ENCODE measurements at places on chromosomes 5 and 9.

- DNase-seq = no peak
Measured at GRCh38 chr5:14503681-14504331, 77.8 kb upstream of the OTULINL start.

DNA sequence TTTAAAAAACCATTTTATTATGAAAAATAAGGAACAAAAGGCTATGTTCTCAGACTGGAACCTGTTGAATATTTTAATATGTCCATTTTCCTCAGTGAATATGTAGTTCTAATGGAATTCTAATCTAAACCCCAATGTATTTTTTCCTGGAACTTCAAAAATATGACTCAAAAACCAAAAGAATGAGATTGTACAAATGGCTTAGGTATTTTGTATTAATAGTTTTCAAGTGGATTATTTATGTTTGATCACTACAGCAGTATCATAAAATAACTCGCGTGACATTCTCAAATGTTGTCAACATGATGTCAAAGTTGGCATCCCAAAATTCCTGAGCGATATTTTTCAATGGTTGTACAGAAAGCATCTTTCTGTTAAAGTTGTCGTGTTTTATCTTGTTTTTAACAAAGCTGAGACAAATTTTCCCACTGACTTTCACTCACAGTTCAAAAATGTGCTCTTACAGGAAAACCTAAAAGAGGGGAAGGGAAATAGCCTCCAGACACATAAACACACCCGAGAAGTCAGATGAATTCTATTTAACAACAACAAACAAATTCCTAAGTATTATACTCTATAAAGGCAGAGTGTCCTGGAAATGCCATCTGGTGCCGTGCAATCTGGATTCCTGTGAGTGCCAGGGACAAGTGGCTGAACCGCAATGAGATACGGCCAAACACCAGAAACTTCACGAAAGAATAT, 68.1 kb upstream of the TAS2R1 start:
- no peak for DNase-seq

DNA sequence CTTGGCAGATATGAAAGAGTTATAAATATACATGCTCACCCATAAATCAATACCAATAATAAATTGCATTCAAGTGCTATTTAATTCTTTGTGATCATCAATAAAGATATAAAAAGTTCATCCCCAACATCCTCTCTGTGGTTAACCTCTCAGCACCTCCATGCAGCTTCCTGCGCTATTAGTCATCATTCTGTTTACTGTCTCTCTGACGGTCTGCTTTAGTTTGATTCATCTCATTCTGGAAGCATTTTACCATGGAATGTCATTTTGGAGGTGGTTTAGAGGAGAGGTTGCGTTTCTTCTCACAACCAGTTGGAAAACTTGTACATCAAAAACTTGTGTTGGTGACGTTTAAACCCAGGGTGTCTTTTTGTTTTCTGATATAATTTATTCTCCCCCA, 486.6 kb downstream of the BRINP1 start:
- no peak for DNase-seq

DNA sequence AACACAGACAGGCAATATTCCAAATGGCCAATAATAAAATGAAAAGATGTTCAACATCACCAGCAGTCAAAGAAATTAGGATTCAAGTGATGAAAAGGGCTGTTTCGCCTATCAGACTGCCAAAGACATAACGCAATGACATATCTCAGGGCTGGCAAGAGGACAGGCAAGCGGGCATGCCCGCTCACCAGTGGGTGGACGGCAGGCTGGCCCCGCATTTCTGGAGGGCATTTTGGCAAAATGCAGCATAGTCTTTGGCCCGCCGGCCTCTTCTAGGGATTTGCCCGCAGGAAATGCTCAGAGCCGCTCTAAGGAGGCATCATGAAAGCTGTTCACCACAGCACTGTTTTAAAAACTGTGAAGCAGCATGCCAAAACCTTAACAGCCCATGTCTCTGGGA, 1.4 kb upstream of the PPP1R26 start:
- no peak for DNase-seq
